ENCODE measurements at places on chromosomes 7 and 10.

DNA sequence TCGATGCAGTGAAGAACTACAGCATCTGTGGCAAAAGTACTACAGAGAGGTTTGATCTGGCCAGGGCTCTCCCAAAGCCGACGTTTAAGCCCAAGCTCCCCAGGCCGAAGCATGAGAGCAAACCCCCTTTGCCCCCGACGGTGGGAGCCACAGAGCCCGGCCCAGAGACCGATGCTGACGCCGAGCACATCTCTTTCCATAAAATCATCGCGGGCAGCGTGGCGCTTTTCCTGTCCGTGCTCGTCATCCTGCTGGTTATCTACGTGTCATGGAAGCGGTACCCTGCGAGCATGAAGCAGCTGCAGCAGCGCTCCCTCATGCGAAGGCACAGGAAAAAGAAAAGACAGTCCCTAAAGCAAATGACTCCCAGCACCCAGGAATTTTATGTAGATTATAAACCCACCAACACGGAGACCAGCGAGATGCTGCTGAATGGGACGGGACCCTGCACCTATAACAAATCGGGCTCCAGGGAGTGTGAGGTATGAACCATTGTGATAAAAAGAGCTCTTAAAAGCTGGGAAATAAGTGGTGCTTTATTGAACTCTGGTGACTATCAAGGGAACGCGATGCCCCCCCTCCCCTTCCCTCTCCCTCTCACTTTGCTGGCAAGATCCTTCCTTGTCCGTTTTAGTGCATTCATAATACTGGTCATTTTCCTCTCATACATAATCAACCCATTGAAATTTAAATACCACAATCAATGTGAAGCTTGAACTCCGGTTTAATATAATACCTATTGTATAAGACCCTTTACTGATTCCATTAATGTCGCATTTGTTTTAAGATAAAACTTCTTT, 2.3 kb downstream of the LRRTM3 start:
- DNase-seq = no peak

- no peak for DNase-seq
These were observed 46.1 kb upstream of the ZMIZ1 start for GRCh38 chr10:79022565-79023230.

DNA sequence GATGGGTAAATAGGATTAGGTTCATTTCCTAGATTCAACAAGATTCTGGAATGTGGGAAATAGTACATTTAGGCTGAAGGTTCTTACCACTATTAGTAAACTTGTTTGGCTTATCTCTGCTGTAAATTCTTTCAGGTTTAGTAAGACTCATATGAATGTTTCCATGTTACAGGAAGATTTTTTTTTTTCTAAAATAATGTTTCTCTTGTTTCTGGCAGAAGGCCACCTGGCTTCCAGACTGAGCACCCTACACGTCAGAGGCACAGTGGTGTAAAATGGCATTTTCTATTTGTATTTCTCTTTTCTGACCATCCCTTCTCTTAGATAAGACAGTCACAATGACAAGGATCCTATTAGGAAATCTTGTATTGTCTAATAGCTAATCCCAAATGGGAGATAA, 22.7 kb upstream of the AASS start:
- DNase-seq = no peak

DNA sequence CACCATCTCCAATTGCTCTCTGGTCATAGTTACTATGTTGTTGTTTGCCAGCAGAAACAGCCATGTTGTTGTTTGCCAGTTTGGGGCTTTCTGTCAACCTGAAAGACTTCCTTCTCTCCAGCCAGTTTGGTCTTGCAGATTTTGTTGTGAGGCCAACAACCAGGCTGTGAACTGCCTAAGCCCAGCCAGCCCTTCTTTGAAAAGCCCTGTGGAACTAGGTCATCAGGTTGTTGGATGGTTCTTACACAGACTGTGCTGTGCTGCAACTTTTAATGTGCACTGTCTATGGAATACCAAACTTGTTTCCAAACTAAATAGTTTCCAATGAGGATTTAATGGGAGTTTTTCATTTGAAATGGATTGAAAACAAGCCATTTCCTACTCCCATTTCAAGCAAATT, 592.7 kb upstream of the GALNT17 start:
- no peak for DNase-seq

DNA sequence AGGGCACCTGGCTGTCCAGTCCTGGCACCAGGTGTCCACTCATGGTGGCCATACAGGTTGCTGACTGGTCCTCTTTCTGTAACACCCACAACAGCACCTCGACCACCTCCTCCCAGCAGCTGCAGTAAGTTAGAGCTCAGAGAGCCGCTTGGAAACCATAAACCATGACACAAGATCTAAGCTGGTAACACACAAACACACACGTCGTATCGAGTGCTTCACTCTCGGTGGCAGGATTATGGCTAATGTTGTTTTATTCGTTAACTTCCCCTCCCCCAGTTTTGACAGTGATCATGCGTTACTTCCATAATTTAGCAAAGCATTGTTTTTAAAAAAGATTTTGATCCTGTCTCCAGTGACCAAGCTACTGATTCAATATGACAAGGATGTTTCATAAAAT, 59.7 kb downstream of the CAMK2B start:
- DNase-seq = no peak

DNA sequence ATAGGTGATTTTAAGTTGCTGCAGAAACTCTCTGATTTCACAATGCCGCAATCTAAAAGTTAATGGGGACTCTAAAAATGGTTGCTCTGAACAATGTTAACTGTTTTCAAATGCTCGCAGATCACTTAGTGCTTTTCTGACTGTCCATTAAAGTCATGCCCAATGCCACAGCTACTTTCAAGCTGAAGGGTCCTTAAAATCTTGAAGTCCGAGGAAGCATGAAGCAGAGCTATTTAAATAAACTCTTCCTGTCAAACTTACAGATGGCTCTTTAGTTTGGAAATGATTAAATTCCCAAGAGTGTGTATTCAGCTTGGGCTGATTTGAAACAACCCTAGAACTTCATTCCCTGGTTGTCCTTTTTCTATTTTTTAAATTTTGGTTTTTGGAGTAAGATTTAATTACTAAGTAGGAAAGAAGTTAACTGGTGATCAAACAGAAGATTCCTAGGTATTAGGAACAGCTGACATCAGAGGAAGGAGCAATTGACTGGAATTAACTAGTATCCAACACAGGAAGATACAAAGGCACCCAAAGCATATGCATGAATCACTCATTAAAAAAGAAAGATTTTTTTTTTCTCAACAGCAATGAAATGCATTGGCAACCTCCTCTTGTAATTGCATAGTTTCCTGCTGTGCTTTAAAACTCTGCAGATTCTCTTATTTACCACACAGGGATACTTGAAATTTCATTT, 105.1 kb downstream of the NRP1 start:
- DNase-seq = no peak

- DNase-seq = no peak
These were observed 915.8 kb downstream of the TYW1 start for GRCh38 chr7:67912437-67912836.

DNA sequence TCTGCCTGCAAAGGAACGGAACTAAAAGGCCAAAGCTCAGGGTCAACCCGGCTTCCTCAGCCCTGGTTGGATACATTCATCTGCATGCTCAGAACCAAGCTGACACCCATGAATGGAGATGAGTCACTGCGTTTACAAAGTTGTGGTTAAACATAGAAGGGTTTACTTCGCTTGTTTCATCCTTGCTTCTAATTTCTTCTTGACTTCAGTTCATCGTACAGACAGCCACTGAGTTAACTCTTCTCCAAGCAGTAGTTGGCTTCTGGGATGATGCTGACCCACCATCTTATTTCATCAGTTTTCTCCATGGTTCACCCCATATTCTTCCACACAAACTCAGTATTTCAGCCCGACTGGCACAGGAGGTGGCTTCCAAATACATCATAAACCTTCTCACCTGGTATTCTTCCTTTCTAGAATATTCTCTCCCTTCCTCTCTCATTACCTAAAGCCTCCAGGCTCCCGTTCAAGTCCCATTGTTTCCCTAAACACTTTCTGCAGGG, 166.3 kb upstream of the RNF32 start:
- no peak for DNase-seq

GRCh38 chr10:5512881-5513612, 11.7 kb upstream of the CALML3 start:
- DNase-seq = no peak

GRCh38 chr7:69799048-69799697, 200.9 kb downstream of the AUTS2 start:
- DNase-seq = no peak

- no peak for DNase-seq
These were observed 106.8 kb upstream of the AOAH start for GRCh38 chr7:36831049-36831448.

DNA sequence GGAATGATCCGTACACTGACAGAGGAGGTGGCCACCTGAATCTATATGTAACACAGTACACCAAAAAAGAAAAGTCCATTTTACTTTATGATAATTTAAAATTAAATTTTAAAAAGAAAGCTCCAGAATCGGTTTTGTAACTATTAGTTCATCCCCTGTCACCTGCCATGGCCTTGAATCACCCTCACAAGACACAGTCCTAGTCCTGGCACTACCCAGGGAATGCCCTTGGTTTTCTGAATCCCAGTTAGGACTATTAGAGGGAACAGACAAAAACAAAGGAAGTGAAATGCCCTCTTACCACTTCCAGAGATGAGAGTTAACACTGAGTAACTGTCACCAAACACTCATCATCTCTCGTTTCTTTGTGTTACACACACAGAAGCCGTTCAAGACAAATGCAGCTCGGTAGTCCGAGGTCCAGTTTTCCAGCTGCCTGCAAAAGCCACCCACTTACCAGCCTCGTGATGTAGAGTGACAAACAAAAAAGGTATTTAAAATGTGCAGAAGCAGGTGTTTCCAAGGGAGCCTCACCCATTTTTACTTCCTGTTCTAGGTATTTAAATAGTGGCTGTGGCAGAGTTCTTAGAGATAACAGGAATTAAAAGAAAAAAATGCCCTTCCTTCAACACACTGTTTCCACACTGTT, 6.1 kb downstream of the PTPRN2 start:
- no peak for DNase-seq

DNA sequence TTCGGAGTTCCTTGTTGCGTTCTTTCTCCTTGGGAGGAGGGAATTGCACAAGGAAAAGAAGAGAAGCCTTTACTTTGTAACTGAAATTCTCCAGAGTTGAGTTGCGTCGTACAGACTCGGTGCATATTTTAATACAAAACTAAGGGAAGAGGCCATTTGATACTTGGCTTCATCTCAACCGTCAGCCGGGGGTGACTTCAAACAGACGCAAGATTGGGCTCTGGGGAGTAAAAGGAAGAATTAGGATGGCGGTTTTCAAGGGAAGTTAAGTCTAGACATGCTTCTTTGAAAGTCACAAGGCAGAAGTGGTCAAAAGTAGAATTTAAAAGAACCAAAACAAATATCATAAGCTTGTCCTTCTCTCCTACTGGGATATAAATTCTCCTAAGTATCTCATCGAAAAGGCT, 1.6 kb downstream of the PRR15 start:
- DNase-seq = no peak

DNA sequence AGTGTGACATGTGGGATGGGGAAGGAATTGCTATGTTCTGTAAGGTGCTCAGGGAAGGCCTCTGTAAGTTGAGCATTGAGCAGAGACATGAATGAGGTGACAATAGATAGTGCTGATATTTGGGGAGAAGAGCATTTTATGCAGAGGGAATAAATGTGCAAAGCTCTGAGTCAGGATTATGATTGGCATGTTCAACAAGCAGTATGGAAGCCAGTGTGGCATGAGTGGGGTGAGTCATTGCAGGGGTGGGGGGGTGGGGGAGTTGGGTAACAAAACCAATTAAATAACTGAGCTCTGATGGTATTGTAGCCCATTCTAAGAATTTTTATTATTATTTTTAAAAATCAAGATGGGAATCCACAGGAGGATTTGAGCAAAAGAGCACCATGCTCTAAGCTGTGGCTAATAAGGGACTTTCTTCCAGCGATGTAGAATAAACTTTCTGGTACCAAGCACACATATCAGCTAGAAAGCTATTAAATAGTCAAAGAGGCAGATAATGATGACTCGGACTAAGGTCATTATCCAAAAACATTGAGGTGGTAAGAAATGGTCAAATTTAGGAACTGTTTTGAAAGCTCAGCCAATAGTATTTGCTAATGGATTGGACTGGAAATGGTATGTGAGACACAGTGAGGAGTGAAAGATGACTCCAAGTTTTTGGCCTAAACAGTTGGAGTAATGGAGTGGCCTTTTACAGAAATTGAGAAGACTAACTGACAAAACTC, 96.4 kb downstream of the PRKG1 start:
- no peak for DNase-seq

DNA sequence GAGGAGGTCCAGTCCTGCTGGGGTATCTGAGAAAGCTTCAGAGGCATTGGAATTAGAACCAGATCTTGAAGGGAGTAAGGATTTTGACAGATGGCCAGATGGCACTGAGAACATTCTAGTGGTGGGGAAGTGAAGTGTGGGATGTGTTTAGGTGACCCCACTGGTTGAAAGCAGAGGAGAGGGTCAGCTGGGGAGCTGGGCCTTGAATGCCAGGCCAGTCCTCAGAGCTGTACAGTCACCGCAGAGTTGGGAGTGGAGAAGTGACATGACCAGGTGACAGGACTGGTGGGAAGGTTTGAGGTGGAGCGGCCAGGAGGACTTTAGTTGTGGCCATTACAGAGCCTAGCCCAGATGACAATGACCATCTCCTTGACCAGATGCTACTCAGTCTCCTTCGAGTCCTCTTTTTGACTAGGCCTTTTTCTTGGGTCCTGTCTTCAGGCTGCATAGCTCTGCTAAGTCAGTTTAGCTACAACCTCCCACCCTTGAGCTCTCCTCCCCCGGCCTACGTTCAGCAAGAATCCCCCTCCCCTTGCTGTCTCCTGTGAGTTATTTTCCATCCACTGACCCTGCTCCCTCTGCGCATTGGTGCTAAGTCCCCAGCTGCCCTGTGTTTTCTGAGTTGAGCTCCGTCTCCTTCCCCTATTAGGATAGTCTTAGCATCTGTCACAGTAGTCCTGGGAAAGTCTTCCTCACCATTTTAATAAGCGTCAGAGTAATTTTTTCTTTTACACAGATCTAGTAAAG, 56.3 kb downstream of the CCNY start:
- no peak for DNase-seq

DNA sequence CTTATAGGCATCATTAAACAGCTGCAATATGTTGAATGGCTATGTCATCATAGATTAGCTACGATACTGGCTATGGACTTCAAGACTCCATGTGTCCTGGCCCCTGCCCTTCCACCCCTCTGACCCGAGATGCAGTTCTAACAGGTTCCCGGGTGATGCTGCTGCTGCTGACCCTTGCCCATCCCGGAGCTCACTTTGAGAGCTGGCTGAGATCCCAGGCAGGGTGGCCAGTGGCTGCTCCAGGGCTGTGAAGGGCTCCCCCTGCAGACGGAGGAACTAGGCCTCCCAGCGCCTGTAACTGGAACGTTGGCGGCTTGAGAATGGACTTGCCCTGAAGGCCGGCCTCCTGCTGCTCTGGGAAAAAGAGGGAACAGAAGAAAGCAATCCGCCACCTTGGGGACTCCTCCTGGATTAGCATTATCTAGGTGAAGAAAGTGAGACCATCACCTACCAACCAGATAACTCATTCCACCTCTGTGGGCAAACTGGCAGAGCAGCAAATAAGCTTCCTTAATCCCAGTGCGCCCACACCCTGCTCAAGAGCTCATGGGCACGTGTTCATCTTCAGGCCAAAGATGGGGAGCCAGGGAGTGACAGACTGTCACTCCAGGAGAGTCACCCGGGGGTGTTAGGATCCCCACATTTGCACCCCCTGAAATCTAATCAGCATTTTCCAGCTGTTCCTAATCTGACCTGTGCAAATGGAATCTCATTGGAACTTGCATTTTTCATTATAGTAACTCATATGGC, 56.8 kb downstream of the PARP12 start:
- DNase-seq = no peak

GRCh38 chr10:29063806-29064644, 224.8 kb upstream of the LYZL1 start:
- DNase-seq = no peak
